Activated CD8-positive, alpha-beta memory T cell treated with anti-CD3 and anti-CD28 coated beads, Interleukin-2, amount 50 U/mL, for 4 hours (primary cell): ENCODE measurements at places on chromosomes 3 and 15.

DNA sequence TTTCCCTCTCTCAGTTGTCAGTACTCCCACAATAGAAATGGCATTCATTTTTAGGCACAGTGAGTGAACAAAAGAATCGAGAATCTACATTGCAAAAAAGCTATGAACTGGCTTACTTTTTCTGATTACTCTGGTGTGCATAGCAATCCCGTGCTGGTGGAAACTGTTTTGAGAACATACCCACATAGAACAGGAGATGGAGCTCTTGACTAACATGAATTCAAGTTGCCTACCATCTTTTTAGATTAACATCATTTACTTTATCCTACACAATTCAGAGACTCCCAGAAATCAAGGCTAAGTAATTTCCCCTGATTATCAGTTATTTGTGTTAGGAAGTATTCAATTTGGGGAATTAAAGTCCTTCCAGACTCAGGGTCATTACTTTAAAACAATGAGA, 326.6 kb downstream of the ARPP21 start:
- no peak for DNase-seq

- no peak for DNase-seq
Measured at GRCh38 chr15:77607894-77608261, 24.8 kb downstream of the LINGO1 start.

DNA sequence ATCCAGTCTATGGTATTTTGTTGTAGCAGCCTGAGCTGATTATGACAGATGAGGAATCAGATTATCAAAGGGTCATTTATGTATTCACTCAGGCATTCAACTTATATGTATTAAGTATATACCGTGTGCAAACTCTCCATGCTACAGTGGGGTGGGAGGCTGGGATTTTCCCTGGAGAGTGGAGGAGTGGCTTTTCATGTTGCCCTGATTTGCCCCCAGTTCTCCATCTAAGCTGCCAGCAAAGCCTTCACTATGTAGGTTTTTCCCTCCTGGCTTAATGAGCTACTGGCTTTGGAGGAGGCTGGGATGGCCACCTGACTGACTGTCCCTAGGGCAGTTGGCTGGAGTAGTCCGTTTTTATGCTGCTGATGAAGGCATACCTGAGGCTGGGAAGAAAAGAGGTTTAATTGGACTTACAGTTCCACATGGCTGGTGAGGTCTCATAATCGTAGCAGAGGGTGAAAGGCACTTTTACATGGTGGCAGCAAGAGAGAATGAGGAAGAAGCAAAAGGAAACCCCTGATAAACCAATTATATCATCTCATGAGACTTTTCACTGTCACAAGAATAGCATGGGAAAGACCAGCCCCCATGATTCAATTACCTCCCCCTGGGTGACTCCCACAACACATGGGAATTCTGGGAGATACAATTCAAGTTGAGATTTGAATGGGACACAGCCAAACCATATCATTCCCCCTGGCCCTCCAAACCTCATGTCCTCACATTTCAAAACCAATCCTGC, 253.9 kb downstream of the RPLP1 start:
- DNase-seq = no peak

DNA sequence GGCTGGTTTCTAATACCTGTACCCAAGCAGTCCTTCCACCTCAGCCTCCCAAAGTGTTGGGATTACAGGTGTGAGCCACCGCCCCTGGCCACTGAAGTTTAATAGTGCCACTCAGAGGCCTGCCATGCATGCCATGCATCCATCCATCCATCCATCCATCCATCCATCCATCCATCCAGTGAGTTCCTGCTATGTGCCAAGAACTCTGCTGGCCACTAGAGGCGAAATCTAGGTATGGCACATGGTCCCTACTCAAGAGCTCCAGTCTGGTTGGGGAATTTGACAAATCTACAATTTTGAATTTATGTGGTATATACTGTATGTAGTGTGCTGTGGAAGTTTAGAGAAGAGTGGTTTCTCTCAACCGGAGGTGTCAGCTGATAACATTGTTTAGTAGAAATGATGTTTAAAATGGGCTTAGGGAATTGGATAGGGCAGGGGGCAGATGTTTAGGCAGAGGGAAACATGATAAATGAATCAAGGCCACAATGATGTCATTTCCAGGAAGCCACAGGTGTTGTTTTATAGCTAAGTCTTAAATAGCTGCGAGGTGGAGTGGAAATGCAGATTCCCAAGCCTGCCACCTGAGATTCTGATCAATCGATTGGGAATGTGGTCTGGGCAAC, 384.4 kb upstream of the C2CD4B start:
- no peak for DNase-seq

DNA sequence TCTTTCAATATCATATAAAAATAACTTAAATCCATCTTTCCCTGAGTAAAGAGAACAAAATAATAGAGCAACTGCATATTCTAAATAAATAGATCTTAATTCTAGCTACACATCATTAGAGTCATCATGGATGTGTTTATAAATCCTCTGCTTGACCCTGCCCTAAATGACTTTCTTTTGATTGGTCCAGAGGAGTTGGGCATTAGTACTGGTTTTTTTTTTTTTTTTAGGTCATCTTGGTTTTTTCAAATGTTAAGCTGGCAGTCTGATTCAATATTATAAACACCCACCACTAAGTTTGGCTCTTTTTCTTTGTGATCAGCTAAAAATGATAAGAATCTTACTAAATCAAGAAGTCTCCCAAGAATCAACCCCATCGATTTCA, 504.0 kb upstream of the CBLB start:
- no peak for DNase-seq

GRCh38 chr15:76075046-76075445, 15.3 kb downstream of the TMEM266 start:
- DNase-seq = no peak

DNA sequence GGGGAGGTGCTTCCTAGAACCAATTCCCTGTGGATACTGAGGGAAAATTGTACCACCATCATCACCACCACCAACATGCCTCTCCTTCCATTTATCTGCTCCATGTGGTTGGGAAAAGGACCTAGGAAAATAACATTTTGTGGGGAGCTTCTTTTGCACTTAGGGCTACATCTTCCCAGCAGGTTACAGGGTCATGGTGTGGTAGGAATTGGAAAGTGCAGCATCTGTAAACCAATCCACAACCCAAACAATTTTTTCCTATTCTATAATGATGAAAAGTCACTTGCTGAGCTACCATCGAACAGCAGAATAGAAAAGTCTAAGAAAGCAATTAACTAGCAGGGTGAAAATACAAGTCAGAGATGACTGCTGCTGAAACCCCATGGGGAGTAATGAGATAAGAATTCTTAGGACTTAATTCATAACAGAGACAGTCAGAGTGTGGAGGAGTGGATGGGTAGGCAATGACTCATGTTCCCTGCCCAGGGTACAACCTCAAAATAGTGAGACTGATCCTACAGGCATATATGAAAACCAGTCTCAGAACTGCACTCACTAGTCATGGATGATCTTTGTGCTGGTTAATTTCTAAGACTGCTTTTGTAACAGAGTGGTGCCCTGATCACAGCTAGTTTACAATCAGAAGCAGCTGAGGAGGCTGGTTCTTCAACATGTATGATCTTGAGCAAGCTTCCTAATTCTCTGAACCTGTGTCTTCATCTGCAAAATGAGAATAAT, 38.1 kb upstream of the LEKR1 start:
- DNase-seq = no peak

GRCh38 chr3:187039723-187040414, 99.4 kb downstream of the RPL39L start:
- DNase-seq = no peak

DNA sequence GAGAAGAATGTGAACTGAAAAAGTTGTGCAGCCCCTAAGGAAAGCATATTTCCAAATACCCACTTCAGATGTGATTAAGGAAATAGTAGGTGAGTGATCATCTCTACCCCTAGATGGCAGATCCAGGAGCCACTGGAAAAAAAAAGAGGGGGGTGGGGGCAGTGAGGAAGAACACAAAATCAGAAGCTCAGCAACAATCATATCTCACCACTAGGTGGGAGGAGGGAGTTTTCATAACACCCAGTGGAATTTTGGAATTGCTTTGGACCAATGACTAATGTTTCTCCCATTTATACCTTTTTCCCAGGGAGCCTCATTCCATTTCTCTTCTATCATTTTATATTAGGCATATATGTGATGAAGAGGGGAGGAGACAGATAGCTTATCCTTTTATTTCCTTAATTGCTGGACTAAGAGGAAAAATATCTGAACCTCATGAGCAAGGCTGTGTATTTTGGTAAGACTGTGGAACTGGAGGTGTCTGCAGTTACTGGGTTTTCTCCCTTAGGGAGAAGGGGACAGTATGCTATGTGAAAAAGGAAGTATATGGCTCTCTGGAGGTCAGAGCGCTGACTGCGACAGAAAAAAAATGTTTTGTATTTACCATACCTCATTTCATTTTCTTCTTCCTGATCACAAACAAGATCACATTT, 363.4 kb downstream of the GAP43 start:
- DNase-seq = no peak

- no peak for DNase-seq
Measured at GRCh38 chr15:51908316-51908715, 63.3 kb downstream of the LEO1 start.

GRCh38 chr3:153783741-153784480, 337.3 kb upstream of the ARHGEF26 start:
- DNase-seq = no peak

DNA sequence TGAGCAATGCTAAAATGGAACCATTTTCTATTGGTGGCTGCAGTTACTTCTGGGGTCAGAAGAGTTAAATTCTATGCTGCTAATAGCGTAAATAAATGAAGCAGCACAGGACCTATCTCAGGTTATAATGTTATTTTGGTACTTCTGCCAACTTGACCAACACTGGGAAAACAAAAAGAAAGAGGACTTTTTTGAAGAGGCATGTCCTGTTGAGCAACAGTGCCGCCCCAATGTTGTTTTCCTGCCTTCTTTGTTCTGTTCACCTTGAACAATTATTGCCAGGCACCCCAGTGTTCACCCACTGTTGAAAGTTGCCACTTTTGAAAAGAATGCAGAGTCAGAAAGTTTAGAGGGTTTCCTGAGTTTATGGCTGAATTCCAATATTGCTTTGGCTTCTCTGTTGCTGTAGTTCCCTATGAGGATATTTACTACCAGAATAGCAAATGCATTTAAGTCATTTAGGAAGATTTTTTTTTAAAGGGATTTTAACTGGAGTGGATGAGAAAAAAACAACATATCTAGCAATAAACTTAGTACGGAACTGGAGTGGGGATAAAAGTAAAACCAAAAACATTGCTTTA, 679.0 kb upstream of the DPPA4 start:
- no peak for DNase-seq

DNA sequence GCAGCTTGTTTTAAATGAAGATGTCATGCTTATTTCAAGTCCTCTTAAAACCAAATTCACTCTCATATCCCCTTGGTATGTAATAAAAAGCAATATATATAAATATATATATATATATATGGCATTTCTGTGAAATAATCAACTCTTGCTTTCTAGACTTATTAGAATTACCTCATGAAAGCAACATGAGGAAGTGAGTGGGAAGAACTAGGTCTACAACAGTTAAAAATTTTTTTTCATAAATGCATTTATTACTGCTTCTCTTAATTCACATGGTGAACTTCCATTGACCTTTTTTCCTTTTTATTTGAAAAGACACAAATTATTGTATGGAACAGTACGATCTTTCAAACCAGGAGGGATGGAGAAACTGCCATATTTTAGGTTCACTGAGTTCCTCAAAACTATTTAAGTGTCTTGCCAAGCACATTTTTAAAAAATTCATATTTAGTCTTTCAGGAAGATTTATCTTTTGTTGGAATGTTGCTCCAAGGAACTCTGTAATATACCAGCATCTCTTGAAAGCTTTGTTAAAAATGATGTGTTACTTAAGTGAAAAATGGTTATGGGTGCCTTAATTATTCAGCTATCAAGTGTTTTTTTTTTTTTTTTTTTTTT, 185.2 kb downstream of the GHSR start:
- DNase-seq = no peak

DNA sequence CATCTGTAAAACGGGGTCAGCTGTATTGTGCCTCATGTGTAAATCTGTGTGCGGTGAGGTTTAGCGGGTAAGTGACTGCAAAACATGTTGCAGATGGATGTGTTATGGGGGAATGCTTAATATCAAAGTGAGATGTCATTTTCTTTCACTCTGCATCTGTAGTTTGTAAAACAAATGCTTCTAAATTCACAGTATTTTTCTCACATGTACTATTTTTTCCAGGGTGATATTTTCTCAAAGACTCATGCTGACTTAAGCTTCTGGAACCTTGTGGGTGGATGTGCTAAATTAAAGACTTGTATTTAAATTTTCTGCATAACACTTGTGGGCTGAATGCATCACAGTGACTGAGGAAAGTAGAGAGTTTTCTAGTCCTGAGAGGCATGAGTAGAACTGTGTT, 115.2 kb upstream of the TP63 start:
- no peak for DNase-seq

DNA sequence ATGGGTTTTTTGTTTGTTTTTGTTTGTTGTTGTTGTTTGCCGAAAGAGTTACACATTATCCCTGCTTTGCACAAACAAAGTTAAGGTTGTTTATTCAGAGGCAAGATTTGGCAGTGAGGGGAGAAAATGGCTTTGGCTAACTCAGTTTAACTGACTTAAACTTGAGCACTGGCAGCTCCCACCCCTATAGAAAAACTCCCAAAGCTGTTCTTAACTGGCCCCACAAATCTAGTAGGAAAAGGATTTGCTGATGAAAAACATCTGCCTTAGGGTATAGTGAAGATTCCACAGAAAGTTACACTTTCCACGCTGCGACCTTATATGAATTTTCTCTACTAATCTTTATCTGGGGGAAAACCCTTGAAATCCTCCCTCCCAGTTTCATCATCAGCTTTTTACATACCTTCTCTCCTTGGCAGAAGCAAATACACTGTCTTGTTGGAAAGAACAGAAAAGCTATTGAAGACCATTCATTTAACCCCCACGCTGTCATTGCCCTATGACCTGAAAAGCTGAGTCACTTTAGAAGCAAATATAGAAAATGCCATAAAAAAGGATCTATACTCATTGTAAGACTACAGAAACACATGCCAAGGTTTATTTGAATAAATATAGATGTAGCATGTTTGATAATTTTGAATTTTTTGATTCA, 551.7 kb downstream of the NR2F2 start:
- DNase-seq = no peak

DNA sequence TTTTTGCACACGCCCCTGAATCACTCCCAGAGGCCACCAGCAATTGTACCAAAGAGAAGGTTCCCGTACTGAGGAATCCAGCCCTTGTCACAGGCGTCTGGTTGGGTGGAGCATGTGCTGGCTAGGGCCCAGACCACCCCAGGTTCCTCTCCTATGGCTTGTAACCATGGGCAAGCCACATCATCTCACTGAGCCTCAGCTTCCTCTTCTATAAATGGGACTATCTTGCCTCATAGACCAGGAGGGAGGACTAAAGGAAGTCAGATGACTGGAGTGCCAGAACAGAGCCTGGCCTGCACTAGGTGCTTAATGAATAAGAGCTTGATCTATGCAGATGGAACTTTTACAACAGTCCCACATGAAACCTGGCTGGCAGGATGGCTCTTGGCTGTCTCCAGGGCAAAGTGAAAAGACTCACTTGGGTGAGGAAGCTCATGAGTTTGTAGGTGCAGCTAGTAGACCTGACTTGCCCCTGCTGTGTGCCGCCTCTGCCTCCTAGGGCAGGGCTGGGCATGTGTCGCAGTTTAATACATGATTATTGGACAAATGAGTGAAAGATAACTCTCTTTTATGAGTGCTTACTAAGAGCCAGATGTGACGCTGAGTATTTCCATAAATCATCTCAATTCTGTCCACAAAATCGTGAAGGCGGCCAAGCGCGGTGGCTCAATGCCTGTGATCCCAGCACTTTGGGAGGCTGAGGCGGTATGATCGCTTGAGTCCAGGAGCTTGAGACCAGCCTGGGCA, 29.3 kb downstream of the CTSH start:
- no peak for DNase-seq

GRCh38 chr15:75349851-75350588, 3.2 kb downstream of the NEIL1 start:
- DNase-seq = peak; percentile 43

- DNase-seq = no peak
Measured at GRCh38 chr15:46297766-46298165, 662.9 kb downstream of the SQOR start.
